ENCODE measurements at places on chromosomes 12 and 14.

GRCh38 chr12:17097674-17098073, 491.7 kb upstream of the LMO3 start:
- DNase-seq, result no peak

GRCh38 chr14:34201909-34202637, 251.2 kb upstream of the EGLN3 start:
- DNase-seq, result no peak

DNA sequence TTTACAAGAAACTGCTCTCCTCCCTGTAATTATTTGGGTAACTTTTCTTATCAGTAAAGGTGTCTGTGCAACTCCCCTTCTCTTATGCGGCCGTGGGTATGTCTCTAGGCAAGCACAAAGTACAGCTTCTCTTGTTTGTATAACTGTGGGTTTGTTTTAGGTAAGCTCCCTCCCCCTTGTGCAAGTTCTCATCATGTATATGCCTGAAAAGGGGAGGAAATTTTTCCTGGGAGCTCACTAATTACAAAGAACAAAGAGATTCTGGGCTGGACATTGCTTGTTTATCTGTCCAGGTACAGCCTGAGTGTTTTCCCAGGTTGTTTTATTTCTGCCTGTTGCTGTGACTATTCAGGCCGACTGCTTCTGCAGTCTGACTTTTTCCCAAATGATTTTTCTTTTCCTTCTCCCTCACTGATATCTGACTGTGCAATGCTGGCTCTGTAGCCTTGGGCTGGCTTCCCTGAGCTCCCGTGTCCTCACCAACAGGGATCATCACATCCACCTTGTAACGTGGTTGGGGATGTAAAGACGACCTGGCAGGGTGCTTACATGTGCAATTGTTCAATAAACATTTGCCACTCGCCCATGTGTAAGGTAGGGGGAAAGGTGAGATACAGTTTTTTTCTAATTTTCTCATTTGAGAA, 916.5 kb downstream of the AACS start:
- DNase-seq, result no peak

- DNase-seq, result no peak
Measured at GRCh38 chr12:124834822-124835221, 28.8 kb downstream of the SCARB1 start.

Data from stimulated activated CD4-positive, alpha-beta T cell treated with anti-CD3 and anti-CD28 coated beads, Interleukin-2, amount 100 ng/mL, for 4 hours (primary cell).